ENCODE measurements at places on chromosomes 1 and 21. TPM values are rescaled to one million over a fixed set of nuclear protein-coding genes. Genes with fewer than 3 reads are reported as not detected.

DNA sequence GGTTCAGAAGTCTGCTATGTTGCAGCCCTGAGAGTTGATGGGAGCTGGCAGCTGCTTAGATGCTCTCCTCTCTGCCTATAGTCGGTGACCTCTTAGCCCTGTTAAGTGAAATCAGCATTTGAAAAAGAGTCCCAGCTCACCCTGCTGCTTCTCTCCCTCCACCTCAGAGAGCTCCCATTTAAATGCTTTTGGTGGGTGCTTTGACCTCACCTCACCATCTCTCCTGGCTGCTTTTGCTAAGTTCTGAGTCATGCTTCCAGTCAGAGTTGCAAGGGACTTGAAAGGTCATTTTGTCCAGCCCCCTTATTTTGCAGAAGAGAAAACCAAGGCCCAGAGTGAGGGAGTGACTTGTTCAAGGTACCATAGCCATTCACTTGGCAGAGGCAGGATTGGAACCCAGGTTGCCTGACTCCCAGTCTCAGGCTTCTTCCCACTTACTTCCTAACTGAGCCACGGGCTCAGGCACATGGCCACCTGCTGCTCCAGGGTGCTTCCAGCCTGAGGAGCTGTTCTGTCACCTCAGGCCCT lies 3.3 kb downstream of the MAPKAPK2 start:
- peak overlapping the region; percentile 98 for H3K27ac ChIP-seq
- no peak for DNase-seq
- peak overlapping the region; percentile 91 for H3K4me3 ChIP-seq
- no peaks in the 10 kb centered on the region for H3K36me3 ChIP-seq

DNA sequence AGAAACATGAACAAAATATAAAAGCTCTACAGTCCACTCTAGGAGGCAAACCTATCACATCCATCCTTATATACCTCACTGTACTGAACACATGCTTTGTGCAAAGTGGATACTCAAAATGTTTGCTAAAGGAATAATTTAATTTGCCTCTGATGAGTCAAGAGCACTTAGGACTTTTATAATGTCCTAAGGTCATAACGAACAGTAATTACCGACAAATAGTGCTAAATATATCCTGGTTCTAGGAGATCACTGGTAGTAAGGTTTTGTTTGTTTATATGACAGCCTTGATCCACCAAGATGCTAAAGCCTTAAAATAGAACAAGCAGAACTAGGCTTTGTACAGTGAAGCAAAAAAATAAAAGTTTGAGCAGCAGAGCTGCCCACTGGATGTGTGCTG lies 70.6 kb downstream of the GADD45A start:
- H3K27me3 ChIP-seq: no peaks in the 10 kb centered on the region
- peaks cover 33% of the 10 kb centered on the region for H3K4me1 ChIP-seq
- no peaks in the 10 kb centered on the region for H3K36me3 ChIP-seq
- H3K4me3 ChIP-seq: no peak overlapping the region
- H3K27ac ChIP-seq: no peak overlapping the region
- no peak for DNase-seq

DNA sequence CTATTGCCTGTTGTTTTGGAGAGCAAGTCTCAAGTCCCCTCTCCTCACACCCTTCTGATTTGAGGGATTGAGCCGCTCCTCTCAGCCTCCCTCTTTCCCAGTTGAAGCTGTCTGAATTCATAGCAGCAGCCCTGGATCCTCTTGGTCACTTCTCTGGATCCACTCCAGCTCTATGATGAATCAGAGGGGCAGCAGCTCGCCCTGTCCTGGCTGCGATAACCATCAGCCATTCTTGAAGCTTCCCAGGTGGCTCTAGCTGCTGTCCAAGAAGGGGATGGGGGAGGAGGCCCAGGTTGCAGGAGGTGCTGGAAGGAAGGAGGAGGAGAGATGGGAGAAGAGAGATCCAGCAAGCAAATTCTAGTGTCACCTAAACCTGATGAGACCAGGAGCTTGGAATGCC lies 31.3 kb downstream of the WNT4 start:
- no peaks in the 10 kb centered on the region for H3K27me3 ChIP-seq
- H3K4me1 ChIP-seq: peaks cover 33% of the 10 kb centered on the region

DNA sequence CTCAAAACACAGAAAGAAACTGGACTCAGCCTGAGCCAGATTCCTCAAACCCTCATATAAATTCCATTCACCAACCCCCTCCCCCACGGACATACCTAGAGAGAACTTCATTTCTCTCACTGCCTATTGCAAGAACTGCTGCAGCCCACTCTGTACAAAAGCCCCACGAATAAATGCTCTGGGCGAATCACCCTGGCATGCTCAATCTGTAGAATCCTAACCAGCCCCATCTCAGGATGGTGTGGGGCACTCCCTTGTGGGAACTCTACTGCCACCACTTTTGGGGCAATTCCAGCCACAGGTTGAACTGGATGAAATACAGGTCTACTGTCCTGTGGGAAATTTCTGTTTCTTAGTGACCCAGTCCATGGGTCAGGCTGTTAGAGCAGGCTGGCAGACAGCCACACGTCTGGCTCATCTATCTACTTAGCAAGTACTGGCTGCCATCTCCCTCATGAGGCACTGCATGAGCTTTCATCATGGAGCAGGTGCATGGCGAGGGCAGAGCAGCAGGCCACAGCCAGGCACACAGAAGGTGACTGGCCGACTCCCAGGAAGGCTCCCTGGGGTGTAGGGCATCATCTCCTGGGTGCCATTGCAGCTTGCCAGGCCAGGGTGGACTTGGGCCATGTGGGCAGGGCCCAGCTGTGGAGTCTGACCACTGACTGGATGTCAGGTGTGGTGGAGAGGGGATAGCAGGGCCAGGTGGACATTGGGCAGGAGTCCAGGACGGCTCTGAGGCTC lies 1.6 kb upstream of the C1orf35 start:
- H3K4me3 ChIP-seq: no peak overlapping the region
- H3K27me3 ChIP-seq: no peaks in the 10 kb centered on the region
- H3K4me1 ChIP-seq: peaks cover 50% of the 10 kb centered on the region
- no peak overlapping the region for H3K27ac ChIP-seq
- H3K36me3 ChIP-seq: peaks cover 36% of the 10 kb centered on the region

DNA sequence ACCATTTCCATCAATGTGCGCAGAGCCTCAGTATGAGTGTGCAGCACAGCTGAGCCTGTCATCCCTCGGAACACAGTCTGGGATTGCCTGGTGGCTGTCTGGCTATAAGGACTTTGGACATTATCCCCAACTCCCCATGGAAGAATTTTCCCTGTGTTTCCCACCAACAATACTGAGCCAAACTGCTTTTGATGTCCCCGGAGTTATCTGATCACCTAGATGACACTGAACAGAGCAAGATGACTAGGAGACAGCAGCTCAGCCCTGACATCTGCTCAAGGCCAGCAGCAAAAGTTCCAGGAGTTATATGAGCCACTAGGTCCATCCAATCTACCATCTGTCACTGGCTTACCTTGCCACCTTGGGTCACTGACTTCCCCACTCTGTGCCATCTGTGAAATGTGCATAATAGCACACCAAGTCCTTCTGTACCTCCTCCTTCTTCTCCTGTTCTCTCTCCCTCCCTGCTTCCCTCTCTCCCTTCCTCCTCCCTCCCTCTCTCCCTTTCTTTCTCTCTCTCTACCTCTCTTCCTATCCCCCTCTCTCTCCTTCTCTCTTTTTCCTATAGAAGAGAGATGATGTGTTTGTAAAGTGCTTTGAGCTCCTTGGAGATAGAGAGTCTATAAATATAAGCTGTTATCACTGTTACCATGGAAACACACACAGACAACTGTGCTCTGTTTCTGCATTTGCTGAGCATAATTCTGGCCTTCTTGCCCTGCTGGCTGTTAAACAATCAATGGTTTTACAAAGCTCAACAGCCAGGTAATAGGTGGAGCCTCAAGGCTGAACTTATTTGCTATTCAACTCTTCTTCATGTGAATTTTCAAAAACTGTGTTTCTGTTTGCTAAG lies 19.7 kb upstream of the ATP1B1 start:
- no peak overlapping the region for H3K27ac ChIP-seq
- no peaks in the 10 kb centered on the region for H3K36me3 ChIP-seq
- H3K27me3 ChIP-seq: no peaks in the 10 kb centered on the region
- H3K4me1 ChIP-seq: peaks cover 17% of the 10 kb centered on the region
- DNase-seq: no peak

DNA sequence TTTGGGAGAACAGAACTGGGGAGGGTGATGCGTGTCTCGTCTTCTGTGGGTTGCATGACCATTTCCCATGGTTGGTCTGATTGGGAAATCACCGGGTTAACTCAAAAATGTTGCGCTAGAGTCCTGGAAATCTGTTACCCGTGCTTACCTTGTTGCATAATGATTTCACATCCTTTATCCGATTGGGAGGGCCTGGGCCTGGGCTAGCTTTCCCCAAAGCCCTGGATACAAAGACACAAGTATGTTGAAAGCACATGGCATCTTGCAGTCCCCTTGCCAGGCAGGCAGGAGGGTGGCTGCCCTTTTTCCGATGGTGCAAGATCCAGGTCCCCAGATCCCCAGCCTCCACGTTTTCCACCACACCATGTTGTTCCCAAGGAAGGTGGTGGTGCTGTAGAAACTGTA lies 582 bp downstream of the TRPM2 start:
- H3K36me3 ChIP-seq: peaks cover 11% of the 10 kb centered on the region
- H3K27ac ChIP-seq: no peak overlapping the region
- H3K4me3 ChIP-seq: peak overlapping the region; percentile 41
- H3K27me3 ChIP-seq: peaks cover 12% of the 10 kb centered on the region
- H3K4me1 ChIP-seq: no peaks in the 10 kb centered on the region

- no peak overlapping the region for H3K4me3 ChIP-seq
- H3K27me3 ChIP-seq: no peaks in the 10 kb centered on the region
- no peak for DNase-seq
- H3K27ac ChIP-seq: no peak overlapping the region
Measured at GRCh38 chr1:214002060-214002459, 14.3 kb downstream of the PROX1 start.

- no peaks in the 10 kb centered on the region for H3K27me3 ChIP-seq
- no peaks in the 10 kb centered on the region for H3K36me3 ChIP-seq
- peaks cover 3% of the 10 kb centered on the region for H3K4me1 ChIP-seq
- H3K4me3 ChIP-seq: no peak overlapping the region
- DNase-seq: no peak
Measured at GRCh38 chr1:109850827-109851226, 59.8 kb upstream of the CSF1 start.

GRCh38 chr1:214446772-214447556 lies 104.4 kb downstream of the PTPN14 start:
- DNase-seq: no peak
- no peak overlapping the region for H3K4me3 ChIP-seq
- no peak overlapping the region for H3K27ac ChIP-seq
- H3K4me1 ChIP-seq: peaks cover 27% of the 10 kb centered on the region

DNA sequence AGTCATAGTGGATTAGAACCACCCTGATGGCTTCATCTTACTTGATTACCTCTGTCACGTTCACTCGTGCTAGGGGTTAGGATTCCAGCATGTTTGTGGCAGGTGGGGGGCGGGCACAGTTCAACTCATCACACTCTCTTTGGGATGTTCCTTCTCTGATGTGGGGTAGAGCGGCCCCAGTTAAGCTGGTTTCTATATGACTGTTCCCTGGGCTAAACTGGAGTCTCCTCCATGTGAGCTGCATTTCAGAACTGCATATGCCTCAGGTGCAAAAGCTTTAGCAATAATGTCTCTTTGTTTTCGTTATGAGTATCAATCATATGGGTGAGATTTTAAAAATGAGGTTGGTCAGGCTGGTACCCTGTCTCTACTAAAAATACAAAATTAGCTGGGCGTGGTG lies 393.2 kb downstream of the RPS6KC1 start:
- H3K36me3 ChIP-seq: no peaks in the 10 kb centered on the region
- DNase-seq: no peak
- no peak overlapping the region for H3K27ac ChIP-seq
- no peaks in the 10 kb centered on the region for H3K27me3 ChIP-seq

DNA sequence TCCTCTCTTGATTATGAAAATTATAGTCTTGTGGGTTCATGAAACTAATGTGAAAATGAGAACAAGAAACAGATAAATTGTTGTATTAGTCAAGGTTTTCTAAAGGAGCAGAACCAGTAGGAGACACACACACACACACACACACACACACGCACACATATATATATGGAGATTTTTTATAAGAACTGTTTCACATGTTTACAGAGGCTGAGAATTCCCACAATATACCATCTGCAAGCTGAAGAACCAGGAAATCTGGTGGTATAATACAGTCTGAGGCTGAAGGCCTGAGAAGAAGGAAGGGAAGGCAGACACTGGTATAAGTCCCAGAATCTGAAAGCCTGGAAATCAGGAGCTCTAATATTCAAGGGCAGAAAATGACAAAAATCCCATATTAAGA lies 70.9 kb upstream of the RGS18 start:
- DNase-seq: no peak
- no peak overlapping the region for H3K4me3 ChIP-seq
- H3K27ac ChIP-seq: no peak overlapping the region
- no peaks in the 10 kb centered on the region for H3K4me1 ChIP-seq

- no peak overlapping the region for H3K27ac ChIP-seq
- H3K4me3 ChIP-seq: no peak overlapping the region
- DNase-seq: no peak
- no peaks in the 10 kb centered on the region for H3K4me1 ChIP-seq
- no peaks in the 10 kb centered on the region for H3K27me3 ChIP-seq
- no peaks in the 10 kb centered on the region for H3K36me3 ChIP-seq
Measured at GRCh38 chr1:68973459-68974244, 476.8 kb upstream of the DEPDC1 start.

DNA sequence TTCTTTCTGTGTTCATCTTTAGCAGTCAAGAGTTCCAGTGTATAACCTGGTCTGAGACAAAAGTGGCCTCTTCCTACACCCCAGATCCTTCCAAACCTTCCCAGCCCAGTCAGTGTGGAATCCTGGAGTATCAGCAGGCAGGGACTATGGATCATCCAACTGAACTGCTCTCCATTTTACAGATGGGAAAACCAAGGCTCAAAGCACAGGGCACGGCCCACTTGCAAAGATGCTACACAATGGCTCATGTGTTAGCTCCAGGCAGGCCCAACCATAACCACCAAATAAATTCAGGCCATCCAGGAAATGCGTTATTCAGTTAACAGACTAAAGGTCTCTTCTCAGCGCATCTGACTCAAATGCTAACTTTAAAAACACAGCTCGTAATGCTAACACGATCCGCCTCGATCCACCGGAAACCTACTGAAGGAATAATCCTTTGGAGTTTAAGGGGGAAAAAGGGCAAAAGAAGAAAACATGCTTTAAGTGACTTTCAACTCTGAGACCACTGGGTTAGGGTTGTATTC lies 7.1 kb downstream of the GLIS1 start:
- peaks cover 46% of the 10 kb centered on the region for H3K27me3 ChIP-seq
- H3K27ac ChIP-seq: no peak overlapping the region
- no peak overlapping the region for H3K4me3 ChIP-seq
- H3K36me3 ChIP-seq: no peaks in the 10 kb centered on the region
- no peaks in the 10 kb centered on the region for H3K4me1 ChIP-seq

- no peak for DNase-seq
- no peaks in the 10 kb centered on the region for H3K4me1 ChIP-seq
- H3K27me3 ChIP-seq: no peaks in the 10 kb centered on the region
- H3K27ac ChIP-seq: no peak overlapping the region
- no peaks in the 10 kb centered on the region for H3K36me3 ChIP-seq
Measured at GRCh38 chr1:170153417-170153816, 7.7 kb downstream of the NTMT2 start.

GRCh38 chr1:94006604-94007003 lies 97.4 kb upstream of the GCLM start:
- H3K27ac ChIP-seq: no peak overlapping the region
- H3K27me3 ChIP-seq: no peaks in the 10 kb centered on the region
- no peak overlapping the region for H3K4me3 ChIP-seq
- no peak for DNase-seq
- no peaks in the 10 kb centered on the region for H3K4me1 ChIP-seq

Gene F5
- total RNA-seq: 13.4 TPM

Gene TMEM269
- total RNA-seq: not detected

Gene ZNF593OS
- total RNA-seq: not detected

Gene OR6P1
- not detected for total RNA-seq

Data from heart right ventricle (tissue), 16 donors.